Activated T-helper 1 cell treated with anti-CD3 and anti-CD28 coated beads, Interleukin-2, amount 50 U/mL, for 16 hours (primary cell): ENCODE measurements at places on chromosomes 5 and 9.

DNA sequence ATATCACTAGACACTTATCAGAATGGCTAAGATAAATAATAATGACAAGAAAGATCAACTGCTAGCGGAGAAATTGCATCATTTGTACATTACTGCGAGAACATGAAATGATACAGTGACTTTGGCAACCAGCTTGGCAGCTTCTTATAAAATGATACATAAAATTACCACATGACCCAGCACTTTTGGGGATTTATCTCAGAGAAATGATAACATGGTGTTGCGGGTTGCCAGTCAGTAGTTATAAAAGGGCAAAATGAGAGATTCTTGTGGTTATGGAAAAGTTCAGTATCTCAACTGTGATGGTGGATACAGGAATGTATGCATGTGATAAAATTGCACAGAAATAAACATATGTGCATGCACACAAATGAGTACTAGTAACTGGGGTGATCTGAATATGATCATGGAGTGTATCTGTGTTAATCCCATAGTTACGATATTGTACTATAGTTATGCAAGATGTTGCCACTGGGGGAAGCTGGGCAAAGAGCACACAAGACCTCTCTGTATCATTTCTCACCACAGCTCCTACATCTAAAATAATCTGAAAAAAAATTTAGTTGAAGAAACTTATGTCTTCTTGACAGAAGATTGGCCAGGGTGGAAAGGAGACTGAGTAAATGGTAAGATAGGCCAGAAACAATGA lies 128.9 kb downstream of the NXNL2 start:
- no peak for DNase-seq

GRCh38 chr9:127525401-127526188 lies 74.3 kb downstream of the LRSAM1 start:
- DNase-seq: no peak

DNA sequence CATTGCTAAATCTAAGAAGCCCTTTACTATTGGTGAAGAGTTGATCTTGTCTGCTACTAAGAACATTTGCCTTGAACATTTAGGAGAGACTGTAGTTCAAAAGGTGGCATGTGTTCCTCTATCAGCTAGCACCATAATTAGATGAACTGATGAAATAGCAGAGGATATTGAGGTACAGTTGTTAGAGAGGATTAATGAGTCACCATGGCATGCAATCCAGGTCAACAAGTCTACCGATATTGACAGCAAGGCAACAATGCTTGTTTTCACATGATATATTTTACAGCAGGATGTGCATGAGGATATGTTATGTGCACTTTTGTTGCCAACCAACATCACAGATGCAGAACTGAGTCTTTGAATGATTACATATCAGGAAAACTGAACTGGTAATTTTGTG lies 134.3 kb upstream of the CDH9 start:
- DNase-seq: no peak

- DNase-seq: no peak
Measured at GRCh38 chr5:146962801-146963355, 84.3 kb upstream of the PPP2R2B start.

GRCh38 chr9:26983340-26983739 lies 22.1 kb downstream of the LRRC19 start:
- no peak for DNase-seq
